Breast epithelium (tissue), 4 donors: ENCODE measurements at places on chromosomes 4 and X.

GRCh38 chrX:113726898-113727297 lies 857.0 kb upstream of the HTR2C start:
- no peak for DNase-seq

- DNase-seq = no peak
These were observed 14.6 kb downstream of the TLR8 start for GRCh38 chrX:12920990-12921389.

GRCh38 chrX:53481093-53481492 lies 46.9 kb upstream of the HSD17B10 start:
- DNase-seq = no peak

GRCh38 chr4:113563691-113564378 lies 197.7 kb downstream of the CAMK2D start:
- DNase-seq = no peak

DNA sequence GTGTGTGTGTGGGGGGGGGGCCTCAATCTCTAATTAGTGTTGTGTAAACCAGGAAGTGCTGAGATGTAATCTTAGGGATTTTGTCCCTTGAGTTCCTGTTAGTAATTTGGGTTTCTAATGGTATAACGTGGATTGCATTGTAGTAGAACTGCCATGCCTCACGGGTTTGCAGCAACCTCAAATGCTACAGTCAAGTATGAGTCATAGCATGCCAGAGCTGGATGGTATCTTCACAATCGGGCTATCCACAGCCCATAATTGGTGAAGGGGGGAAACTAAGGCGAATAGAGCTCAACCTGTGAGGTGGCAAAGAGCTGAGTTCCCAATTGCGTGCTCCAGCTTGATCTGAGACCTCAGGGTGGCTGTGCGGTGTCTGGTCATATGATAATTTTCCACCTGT lies 2.2 kb upstream of the FMR1NB start:
- DNase-seq = no peak

DNA sequence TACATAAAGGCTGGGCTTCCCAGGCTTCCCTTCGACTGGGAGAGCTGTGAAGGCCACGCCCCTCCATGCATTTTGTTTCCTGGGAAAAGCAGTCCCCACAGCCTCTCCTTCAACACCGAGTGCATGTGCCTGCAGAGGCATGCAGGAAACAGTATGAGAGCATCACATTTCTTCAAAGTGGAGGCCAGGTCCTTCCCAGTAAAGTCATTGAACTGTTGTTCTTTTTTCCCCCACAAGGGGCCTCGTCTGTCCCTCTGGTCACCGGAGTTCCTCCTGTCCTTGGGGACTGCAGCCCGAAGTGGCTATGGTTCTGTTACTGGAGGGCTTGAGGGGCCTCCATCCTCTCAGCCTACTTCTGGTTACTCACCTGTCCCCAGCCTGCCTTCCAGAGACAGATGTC lies 56.0 kb downstream of the RAI2 start:
- no peak for DNase-seq

DNA sequence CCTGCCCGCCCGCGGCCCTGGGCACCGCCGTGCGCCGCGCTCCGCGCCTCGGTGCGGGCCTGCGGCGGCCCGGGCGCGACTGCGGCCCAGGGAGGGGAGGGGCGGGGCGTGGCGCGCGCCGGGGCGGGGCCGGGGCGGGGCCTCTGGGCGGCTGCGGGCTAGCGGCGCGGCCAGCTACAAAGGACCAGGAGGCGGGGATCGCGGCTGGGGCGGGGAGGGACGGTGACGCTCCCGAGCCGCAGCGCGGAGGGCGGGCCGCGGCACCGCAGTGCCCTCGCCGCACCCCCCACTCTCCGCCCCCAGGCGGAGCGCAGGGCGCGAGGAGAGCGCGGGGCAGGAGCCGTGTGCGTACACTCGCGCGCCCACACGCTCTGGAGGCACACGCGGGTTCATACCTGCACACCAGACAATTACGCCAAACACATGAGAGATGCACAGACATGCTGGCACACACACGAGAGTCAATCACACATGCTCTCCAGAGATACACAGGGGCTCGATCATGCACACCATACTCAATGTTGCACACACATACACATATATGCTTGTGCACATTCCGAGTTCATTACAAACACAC lies at the start of gene CRMP1:
Gene CRMP1, minus strand, starts transcription at position 83 of the 577 bp plus-strand sequence. CDS start 117 bp downstream, outside the sequence.
- DNase-seq = no peak

DNA sequence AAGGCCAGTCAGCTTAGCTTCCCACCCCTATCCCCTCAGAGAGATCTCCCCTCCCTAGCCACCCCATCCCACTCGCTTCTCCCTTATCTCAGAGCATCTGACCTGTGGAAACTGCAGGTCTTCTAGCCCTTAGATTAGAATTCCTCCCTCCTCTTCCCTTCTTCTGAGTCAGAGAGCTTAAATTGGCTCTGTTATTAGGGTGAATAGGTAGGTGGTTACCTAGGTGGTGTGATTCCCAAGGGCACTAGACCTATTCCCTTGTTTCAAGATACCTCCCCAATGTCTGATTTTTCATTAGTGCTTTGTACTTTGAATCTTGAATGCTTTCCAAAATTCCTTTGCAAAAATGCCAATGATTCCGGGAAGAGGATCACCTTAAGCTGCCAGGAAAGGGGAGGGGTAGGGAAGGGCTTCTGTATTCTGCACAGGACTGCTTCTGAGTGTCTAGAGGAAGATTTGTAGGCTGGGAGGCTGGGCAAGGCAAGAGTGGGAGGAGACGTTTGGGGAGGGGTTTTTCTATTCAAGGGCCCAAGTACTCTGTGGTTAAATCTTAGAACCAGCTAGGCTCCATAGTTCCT lies 24.5 kb upstream of the MSN start:
- peak; percentile 23 for DNase-seq

GRCh38 chr4:104425948-104426347 lies 68.7 kb downstream of the CXXC4 start:
- no peak for DNase-seq

DNA sequence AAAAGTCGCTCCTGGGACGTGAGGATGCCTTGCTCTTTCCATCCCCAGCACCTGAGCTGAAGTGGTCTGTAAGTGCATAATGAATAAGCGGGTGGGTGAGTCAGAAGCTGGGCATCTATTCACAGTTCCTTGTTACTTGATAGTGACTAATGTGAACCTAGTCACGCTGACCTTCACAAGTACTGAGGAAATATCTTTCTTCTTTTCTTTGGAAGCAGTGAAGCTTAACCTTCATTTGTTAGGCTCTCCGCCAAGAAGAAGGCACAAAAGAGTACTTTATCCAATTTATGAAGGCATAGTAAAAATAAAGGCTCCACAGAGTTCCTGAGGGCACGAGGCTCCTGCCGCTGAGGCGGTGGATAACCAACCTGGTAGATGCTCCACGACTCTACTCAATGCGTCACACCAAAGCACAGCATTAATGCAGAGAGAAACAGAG lies 475.7 kb upstream of the SLIT2 start:
- no peak for DNase-seq

GRCh38 chr4:186342582-186342981 lies 76.6 kb downstream of the F11 start:
- DNase-seq = no peak

DNA sequence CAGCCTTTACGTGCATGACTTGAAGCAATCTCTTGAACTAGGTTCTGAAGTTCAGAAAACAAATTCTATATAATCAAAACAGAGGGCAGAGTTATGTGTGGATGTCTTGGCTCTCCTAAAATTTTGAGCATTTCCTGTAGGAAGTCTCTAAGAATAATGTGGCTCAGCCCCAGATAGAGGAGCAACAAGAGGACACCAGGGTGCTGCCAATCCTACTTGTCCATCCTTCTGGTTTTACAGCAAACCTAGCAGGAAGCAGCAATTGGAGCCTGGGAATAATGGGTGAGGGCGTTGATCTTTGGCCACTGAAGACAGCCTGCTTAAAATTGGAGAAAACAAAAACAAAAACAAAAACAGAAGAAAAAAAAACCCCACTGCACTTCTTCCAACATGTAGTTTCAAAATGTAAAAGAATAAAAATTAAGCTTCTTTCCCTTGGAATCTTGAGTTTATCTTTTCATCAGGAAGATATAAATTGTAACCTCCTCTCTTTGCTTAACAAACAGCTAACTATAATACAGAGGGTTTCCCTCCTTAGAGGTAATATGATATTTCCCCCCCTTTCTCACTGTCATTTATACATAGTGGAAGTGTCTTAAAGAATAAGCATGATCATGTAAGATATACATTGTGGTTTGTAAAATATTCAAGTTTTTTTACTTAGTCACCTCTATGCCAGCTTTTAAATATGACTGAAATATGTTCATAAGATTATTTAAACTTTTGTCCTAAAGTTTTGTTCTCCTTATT lies 130.6 kb downstream of the FBXO8 start:
- no peak for DNase-seq

DNA sequence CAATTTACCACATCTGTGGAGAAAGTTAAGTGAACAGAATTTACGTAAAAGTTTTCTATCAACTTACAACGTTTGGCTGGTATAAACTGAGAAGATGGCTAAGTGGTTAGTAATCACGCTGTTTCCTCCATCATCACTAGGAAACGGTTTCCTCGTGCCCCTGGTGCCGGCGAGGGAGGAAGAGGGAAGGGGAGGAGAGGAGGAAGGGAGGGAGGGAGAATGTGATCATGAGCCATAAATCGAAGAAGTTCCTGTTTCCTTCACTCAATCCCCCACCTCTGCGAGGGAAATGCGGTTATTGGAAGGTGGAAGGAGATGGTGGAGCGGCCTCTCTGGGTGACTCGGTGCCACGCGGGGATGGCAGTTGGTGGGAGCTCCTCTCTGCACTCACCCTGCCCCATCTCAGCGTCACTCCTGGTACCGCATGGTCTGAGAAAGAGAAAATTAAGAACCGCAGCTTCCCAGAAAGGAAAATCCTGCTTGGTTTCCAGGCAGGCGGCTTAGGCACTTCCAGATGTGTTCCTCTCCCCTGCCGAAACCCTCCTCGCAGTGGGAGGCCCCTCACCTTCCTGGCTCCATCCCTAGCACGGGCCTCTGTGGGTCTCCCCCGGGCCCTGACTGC lies 216.8 kb downstream of the AFAP1 start:
- no peak for DNase-seq

- no peak for DNase-seq
These were observed 2.0 kb downstream of the GJB1 start for GRCh38 chrX:71225009-71225408.

- peak; percentile 48 for DNase-seq
These were observed 91.5 kb downstream of the GEMIN8 start for GRCh38 chrX:13938051-13938828.

- no peak for DNase-seq
These were observed 8.5 kb downstream of the TRIML1 start for GRCh38 chr4:188147776-188148175.

- DNase-seq = no peak
These were observed 154.3 kb downstream of the CAMK2D start for GRCh38 chr4:113607147-113607720.

DNA sequence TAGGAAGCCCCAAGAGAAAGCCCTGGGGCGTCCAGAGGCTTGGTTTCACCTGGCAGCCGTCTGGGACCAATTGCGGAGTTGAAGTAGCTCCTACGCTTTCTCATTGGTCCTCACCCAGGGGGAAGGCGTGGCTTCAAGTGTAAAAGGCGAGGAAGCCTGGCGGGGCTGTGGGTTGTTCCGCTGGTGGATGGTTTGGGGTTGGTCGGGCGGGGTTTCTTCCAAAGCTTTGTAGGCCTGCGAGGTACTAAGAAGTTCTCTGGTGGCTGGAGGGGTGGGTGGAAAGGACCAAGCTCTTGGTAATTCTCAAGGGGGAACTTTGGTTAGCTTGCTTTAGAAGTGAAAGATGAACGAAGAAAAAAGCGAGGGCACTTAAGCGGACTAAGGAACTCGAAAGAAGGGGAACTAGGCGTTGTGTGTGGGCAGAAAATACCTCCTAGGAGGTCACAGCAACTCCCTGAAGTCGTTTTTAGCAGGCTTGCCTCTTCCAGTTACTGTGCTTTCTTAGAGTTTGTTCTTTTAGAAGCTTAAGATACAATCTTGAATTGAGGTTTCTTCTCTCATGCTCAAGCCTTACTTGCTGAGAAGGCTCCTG lies 36.6 kb downstream of the CCNG2 start:
- DNase-seq = peak; percentile 27

GRCh38 chr4:68489338-68489737 lies 42.1 kb downstream of the TMPRSS11E start:
- no peak for DNase-seq

DNA sequence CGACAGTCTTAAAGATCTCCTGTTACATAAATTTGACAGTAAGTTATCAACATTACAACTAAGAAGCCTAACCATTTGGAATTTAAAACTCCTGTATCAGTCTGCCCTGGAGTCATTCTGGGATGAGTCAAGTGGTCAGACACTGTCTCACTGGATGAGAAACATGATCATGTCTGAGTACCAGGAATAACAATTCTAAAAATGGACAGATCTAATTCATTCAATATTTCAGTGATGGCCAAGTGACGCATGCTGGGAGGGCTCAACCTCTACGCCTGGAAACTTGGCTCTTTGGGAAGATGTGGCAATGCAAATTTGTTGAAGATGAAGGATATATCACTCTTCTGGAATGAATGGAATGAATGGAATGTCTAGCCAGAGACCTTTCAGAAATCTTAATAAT lies 1427.2 kb downstream of the STIM2 start:
- DNase-seq = no peak

GRCh38 chr4:76238236-76238635 lies 13.3 kb upstream of the FAM47E start:
- DNase-seq = no peak

DNA sequence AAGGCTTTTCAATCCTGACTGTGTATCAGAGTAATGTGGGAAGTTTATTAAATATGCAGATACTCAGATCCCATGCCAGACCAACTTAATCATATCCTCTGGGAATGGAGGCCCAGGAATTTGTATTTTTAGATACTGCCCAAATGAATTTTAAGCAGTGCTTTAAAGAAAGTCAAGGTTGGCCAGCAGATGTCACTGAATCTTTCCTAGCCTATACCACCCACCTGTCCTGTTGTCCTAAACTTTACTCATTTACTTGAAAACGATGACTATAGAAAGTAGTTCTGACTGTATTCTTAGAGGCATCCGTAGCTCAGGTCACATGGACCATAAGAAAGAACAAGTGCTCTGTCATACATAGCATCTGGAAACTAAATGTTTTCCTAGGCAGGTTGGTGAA lies 79.9 kb downstream of the AMOT start:
- no peak for DNase-seq

- DNase-seq = no peak
These were observed 99.0 kb downstream of the AFF2 start for GRCh38 chrX:148599404-148599803.

GRCh38 chr4:20017777-20018115 lies 234.0 kb upstream of the SLIT2 start:
- DNase-seq = no peak

DNA sequence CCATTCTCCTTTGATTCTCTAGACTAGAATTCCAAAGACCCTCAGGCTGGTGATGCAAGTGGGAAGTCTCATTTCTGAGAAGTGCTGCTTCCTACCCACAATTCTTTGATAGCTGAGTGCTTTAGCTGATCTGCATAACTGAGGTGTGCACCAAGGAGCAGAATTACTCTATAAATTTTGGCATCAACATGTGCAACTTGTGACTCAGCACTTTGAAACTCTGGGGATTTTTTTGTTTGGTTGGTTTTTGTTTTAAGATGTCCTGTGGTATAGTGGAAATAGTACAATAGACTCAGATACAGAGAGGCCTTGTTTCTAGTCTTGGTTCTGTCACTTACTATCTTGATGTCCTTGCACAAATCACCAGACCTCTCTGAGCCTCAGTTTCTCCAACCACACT lies 148.4 kb downstream of the AR start:
- DNase-seq = no peak

- no peak for DNase-seq
These were observed 146.6 kb downstream of the AMELX start for GRCh38 chrX:11439846-11440245.
